Upper lobe of left lung (tissue), 6 donors: ENCODE measurements at places on chromosomes 3 and 15. TPM values are rescaled to one million over a fixed set of nuclear protein-coding genes. Genes with fewer than 3 reads are reported as not detected.

The CHDH gene
- total RNA-seq = 10.5 TPM

The SPTBN5 gene
- total RNA-seq = 3.4 TPM

The ANKRD34C gene
- not detected for total RNA-seq

DNA sequence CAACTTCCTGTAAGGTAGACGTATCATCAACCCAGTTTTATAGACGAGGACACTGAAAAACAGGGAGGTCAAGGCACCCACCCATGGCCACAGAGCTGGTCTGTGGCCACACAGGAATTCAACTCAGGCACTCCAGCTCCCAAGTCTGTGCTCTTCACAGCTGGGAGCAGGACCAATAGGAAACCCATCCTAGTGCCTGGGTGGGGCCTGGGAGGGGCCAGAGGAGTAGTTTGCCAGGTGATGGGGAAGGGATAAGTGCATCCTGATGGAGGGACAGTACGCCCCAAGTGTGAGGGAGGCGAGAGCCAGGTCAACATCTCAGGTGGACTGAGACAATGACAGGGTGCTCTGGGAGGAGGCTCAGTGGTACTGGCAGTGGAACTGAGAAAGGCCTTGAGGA lies 22.0 kb downstream of the KIF9 start:
- no peak overlapping the region for H3K4me3 ChIP-seq
- no peaks in the 10 kb centered on the region for H3K4me1 ChIP-seq
- DNase-seq = no peak
- H3K36me3 ChIP-seq = no peaks in the 10 kb centered on the region
- no peaks in the 10 kb centered on the region for H3K27me3 ChIP-seq

DNA sequence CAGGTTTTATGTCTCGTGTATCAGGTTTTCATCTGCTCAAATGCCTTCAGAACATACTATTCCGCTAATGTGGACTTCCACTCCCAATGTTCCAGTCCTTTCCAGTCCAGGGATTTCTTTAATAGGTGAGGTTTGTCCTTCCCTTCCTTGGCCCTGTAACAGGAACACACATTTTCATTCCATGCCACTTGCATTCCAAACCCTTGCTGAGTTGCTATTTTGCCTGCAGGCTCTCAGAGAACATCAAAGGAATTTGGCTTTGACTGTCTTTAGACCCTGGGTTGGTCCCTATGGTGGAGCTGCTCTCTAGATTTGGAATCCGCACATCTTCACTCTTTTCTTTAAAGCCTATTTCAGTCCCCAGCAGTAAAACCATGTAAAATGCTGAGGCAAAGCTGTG lies 12.3 kb upstream of the ALCAM start:
- no peak overlapping the region for H3K4me3 ChIP-seq
- H3K36me3 ChIP-seq = no peaks in the 10 kb centered on the region
- no peaks in the 10 kb centered on the region for H3K27me3 ChIP-seq

GRCh38 chr15:77409259-77410156 lies 10.4 kb downstream of the PEAK1 start:
- no peak overlapping the region for H3K27ac ChIP-seq
- peak; percentile 34 for DNase-seq
- no peaks in the 10 kb centered on the region for H3K36me3 ChIP-seq

DNA sequence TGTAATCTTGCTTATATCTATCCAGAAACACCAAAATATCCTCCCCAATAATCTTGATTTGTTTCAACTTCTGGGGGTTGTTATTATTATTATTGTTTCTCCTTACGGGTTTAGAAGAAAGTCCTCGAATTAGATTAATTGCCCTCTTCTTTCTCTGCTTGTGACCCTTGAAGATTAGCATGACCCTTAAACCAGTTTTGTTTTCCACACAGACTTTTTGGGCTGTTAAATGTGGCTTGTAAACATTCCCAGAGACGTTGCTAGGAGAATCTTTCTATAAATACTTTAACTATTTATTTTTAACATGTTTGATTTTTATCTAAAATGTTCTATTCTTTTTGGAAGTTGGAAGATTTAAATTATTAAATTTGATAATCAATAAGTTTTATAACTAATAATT lies 4.3 kb upstream of the SUCNR1 start:
- no peaks in the 10 kb centered on the region for H3K36me3 ChIP-seq
- no peak for DNase-seq
- no peak overlapping the region for H3K4me3 ChIP-seq
- no peak overlapping the region for H3K27ac ChIP-seq
- no peaks in the 10 kb centered on the region for H3K27me3 ChIP-seq

The ZXDC gene
- total RNA-seq = 50.5 TPM

The CRYGS gene
- total RNA-seq = 3.2 TPM

DNA sequence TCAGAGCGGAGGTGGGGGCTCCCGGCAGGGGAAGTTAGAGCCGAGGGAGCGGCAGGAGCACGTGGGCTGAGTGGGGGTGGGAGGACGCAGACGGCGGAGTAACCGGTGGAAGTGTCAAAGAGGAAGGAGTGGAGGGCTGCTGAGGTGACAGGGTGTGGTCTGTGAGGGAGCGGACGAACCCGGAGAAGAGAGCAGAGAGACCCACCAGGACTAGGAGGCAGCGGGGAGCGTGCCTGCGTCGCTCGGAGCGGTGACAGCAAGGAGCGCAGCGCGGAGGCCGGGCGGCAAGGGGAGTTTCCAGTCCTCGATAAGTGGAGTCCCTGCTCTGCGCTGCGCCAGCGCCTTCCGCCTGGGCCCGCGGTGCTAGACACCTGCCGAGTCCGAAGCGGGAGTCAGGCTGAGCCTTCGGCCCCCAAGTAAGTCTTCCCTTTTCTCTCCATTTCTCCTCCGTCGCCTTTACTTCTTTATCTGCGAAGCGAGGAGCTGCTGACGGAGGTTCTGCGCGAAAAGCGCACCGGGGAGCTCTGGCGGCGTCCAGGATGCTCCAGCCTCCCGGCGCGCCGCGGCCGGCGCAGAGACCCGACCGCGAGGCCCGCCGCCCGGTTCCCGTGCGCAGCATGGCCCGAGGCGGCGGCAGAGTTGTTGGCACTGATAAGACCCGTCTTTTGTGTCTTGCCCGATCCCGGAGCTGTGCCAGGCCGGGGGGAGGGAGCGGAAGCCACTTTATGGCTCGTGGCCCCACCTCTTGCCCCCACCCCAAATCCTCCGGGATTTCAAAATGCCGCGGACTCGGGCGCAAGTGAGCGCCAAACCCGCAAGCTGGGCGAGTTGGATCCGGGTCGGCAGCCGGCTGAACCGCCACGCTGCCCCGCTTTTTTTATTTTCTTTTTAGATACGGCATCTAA lies 533.0 kb upstream of the SEMA6D start:
- peak; percentile 87 for DNase-seq
- no peak overlapping the region for H3K27ac ChIP-seq
- no peaks in the 10 kb centered on the region for H3K36me3 ChIP-seq
- peak overlapping the region; percentile 8 for H3K4me3 ChIP-seq
- peaks cover 17% of the 10 kb centered on the region for H3K4me1 ChIP-seq

- DNase-seq = no peak
- no peaks in the 10 kb centered on the region for H3K4me1 ChIP-seq
- no peaks in the 10 kb centered on the region for H3K27me3 ChIP-seq
- H3K27ac ChIP-seq = no peak overlapping the region
- no peak overlapping the region for H3K4me3 ChIP-seq
These were observed 34.6 kb upstream of the IGF2BP2 start for GRCh38 chr3:185859294-185859972.

GRCh38 chr15:38521316-38521715 lies 43.3 kb downstream of the RASGRP1 start:
- no peaks in the 10 kb centered on the region for H3K36me3 ChIP-seq
- H3K4me3 ChIP-seq = no peak overlapping the region
- H3K4me1 ChIP-seq = no peaks in the 10 kb centered on the region

DNA sequence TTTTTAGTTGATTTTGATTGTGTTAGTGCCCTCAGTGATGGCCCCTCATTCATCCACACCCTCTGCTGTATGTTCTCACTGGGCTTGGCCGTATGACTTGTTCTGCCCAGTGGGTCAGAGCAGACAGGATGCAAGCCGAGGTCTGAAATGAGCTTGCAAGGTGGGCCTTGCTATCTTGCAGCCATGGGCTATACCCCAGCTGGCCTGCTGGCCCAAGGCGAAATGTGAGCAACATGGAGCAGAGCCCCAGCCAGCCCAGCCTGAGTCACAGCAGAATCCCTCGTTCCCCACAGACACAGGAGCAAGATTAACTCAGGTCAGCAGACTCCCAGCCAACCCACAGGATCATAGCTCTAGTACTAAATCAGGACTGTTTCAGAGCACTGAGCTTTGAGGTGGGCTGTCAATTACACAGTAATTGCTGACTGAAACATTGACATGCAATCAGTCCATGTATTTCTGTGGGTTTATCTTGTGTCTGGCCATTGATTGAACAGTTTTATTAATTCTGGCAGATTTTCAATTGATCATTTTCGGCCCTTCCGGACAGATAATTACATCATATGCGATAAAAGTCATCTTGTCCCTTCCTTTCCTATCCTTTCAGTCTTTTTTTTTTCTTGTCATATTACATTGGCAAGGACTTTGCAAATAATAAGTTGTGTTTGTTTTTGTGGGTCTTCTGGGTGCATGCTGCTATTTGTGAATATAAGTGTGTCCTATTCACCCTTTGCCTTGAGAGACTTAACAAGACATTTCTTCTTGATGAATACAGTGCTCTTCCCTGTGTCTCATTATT lies 27.1 kb downstream of the KLF15 start:
- H3K27me3 ChIP-seq = no peaks in the 10 kb centered on the region
- no peaks in the 10 kb centered on the region for H3K36me3 ChIP-seq
- no peak overlapping the region for H3K4me3 ChIP-seq

DNA sequence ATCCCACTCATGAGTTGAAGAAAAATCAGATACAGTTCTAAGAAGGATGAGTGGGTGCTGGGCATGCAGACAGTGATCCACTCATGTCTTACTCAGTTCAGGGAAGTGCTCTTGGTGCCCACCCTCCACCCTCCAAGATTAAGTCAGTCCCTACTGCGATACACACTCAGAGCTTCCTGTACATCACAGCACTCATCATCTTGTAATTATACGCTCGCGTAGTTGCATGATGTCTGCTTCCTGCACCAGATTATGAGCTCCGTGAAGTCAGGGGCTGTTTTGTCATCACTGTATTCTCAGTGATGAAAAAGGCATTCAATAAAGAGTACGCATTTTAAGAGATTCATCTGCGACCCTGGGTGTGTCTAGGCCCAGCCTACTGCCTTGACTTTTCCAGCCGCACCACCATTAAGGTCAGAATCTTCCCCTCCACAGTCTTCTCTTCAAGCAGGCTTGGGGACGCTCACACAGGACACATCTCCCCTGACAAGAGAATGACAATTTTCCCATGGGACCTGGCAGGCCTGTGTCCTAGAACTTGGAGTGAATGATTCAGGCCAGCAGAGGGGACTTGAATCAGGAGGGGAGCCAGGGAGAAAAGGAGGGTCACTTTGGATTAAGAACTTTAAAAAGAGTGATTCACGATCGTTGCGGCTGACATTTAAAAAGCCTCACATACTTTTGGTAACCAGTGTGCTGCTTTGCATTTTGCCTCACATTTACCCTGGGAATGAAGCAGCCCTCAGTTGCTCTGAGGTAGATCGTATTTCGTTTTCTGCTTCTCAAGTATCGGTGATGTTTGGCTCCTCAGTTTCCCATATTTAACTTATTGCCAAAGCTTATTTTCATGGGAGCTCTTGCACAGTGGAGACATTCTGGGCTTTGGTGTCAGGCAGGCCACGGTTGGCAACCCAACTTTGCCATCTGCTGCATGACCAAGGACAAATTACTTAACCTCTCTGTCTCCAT lies 7.9 kb upstream of the PDE8A start:
- no peaks in the 10 kb centered on the region for H3K36me3 ChIP-seq
- H3K4me1 ChIP-seq = no peaks in the 10 kb centered on the region
- H3K27ac ChIP-seq = no peak overlapping the region
- no peaks in the 10 kb centered on the region for H3K27me3 ChIP-seq
- DNase-seq = no peak
